ENCODE measurements at places on chromosomes 7 and 10.

GRCh38 chr10:21097926-21098355 is 200.8 kb upstream of the NEBL start:
- DNase-seq, result no peak

- DNase-seq, result no peak
Observed at GRCh38 chr10:30538086-30538485, 91.5 kb downstream of the LYZL2 start.

- DNase-seq, result no peak
Observed at GRCh38 chr10:32411797-32412498, 34.0 kb upstream of the CCDC7 start.

- DNase-seq, result no peak
Observed at GRCh38 chr7:141748396-141748795, 10.2 kb downstream of the SSBP1 start.

- DNase-seq, result no peak
Observed at GRCh38 chr7:74599244-74599643, 58.3 kb upstream of the GTF2I start.

- no peak for DNase-seq
Observed at GRCh38 chr7:125347269-125347668, 417.6 kb upstream of the POT1 start.

GRCh38 chr7:104895522-104896236 is 118.3 kb upstream of the KMT2E start:
- no peak for DNase-seq

GRCh38 chr10:33099748-33100147 is 141.7 kb upstream of the ITGB1 start:
- DNase-seq, result no peak

GRCh38 chr7:14691597-14692203 is 210.9 kb downstream of the DGKB start:
- peak; percentile 55 for DNase-seq

- no peak for DNase-seq
Observed at GRCh38 chr7:137696376-137696775, 150.4 kb downstream of the DGKI start.

DNA sequence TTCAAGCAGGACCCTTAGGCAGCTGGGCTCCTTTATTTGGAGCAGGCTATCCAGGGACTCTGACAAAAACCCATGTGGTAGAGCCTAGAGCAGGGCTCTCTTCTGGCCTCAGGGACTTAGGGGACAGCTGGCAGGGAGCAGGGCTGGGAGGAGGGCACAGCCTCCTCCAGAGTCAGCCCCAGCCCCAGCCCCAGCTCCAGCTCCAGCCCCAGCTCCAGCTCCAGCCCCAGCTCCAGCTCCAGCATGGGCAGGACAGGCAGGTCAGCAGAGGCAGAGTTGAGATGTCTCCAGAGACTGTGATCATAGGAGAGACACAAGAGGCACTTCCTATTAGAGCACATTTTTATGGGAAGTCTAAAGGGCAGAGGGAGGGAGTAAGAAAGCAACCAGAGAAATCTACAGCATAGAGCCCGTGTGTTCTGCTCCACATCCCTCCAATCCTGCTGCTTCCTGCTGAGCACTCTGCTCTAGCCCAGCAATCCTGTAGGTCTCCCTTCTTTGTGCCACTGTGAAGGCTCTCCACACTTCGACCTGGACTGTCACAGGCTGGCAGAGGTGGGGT is 13.3 kb upstream of the C10orf53 start:
- DNase-seq, result no peak

DNA sequence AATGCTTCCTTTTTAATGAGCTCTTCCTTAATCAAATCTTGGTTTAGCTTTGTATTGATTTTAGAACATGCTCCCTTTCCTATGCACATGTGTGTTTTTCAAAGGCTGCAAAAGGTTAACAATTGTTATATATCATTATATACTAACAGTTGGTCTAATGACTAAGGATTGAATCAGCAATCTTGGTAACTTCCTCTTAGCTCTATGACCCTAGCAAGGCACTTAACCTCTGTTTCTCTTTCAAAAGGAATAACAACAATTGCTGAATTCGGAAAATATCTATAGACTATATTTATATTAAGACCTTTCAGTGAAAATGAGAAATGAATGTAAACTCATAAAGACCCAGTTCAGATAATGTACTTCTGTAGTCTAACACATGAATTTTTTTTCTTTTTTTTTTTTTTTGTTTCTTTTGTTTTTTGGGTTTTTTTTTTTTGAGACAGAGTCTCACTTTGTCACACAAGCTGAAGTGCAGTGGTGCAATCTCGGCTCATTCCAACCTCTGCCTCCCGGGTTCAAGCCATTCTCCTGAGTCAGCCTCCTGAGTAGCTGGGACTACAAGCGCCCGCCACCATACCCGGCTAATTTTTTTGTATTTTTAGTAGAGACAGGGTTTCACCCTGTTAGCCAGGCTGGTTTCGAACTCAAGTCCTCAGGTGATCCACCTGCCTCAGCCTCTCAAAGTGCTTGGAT is 48.8 kb downstream of the HOXA1 start:
- no peak for DNase-seq

- no peak for DNase-seq
Observed at GRCh38 chr7:27434756-27435400, 192.3 kb downstream of the EVX1 start.

DNA sequence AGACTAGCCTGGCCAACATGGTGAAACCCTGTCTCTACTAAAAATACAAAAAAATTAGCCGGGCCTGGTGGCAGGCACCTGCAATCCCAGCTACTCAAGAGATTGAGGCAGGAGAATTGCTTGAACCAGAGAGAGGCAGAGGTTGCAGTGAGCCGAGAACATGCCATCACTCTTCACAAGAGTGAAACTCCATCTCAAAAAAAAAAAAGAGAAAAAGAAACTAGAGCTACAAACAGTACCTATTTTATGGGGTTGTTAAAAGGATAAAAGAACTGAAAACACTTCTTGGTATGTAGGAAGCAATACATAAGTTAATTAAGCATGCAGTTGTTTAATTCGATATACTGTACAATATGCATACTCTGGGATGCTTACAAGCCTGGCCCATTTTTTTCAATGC is 216.9 kb downstream of the SORCS1 start:
- no peak for DNase-seq

- DNase-seq, result no peak
Observed at GRCh38 chr7:129719980-129720732, 108.6 kb downstream of the NRF1 start.

Data from activated T-cell treated with anti-CD3 and anti-CD28 coated beads, Interleukin-2, amount 50 U/mL, for 24 hours (primary cell).